ENCODE measurements at places on chromosomes 13 and 19. TPM values are rescaled to one million over a fixed set of nuclear protein-coding genes. Genes with fewer than 3 reads are reported as not detected.

Gene FUT3
- 0.49 TPM for total RNA-seq

Gene ZNF415
- total RNA-seq, result 13.1 TPM

Gene KLK12
- total RNA-seq, result not detected

Gene FGF22
- 0.38 TPM for total RNA-seq

Gene SLC27A1
- total RNA-seq, result 26.0 TPM

Gene EDDM13
- not detected for total RNA-seq

Gene TMEM255B
- total RNA-seq, result 1.7 TPM

DNA sequence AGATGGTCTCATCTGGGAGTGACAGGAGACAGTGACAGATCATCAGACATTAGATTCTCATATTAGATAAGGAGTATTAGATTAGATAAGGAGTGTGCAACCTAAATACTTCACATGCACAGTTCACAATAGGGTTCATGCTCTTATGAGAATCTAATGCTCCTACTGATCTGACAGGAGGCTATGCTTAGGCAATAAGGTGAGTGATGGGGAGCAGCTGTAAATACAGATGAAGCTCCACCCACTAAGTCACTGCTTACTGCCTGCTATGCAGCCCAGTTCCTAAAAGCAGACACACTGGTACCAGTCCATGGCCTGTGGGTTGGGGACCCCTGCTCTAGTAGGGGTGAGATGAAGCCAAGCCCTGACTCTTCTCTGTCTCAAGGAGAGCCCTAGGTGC, 10.0 kb upstream of the IGFL3 start:
- no peak overlapping the region for H3K27ac ChIP-seq
- peaks cover 22% of the 10 kb centered on the region for H3K4me1 ChIP-seq
- H3K36me3 ChIP-seq, result peaks cover 16% of the 10 kb centered on the region
- no peaks in the 10 kb centered on the region for H3K27me3 ChIP-seq
- no peak for DNase-seq

DNA sequence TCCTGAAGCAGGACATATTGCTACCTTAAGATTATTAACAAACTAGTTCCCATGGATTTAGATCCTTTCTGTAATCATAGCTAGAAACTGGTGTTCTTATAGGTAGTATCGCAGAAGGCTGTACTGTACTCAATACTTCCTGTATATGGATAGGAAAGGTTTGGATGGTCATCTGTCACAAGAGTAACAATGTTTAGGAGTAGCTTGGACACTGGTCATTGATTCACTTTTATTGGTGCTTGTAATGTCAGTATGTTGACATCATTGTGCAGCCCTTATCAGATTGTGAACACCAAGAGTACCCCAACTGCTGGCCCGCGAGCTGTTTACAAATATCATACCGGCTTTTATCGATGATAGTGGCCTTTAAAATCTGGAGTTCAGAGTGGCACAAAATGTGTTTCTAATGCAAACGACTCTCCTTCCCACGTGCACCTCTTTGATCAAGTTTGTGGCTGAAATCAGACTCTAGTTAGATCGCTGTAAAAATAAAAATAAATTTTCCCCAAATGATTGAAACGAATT, 605 bp upstream of the CDK8 start:
- H3K4me3 ChIP-seq, result peak overlapping the region; percentile 92
- H3K27me3 ChIP-seq, result no peaks in the 10 kb centered on the region
- peaks cover 34% of the 10 kb centered on the region for H3K4me1 ChIP-seq
- no peaks in the 10 kb centered on the region for H3K36me3 ChIP-seq
- H3K27ac ChIP-seq, result peak overlapping the region; percentile 94

GRCh38 chr13:21608961-21609360, 5.0 kb upstream of the MICU2 start:
- DNase-seq, result no peak
- H3K4me3 ChIP-seq, result no peak overlapping the region
- H3K27me3 ChIP-seq, result peaks cover 15% of the 10 kb centered on the region
- H3K36me3 ChIP-seq, result no peaks in the 10 kb centered on the region
- peaks cover 5% of the 10 kb centered on the region for H3K4me1 ChIP-seq

GRCh38 chr13:111413407-111414187, 93.2 kb downstream of the TEX29 start:
- H3K36me3 ChIP-seq, result no peaks in the 10 kb centered on the region
- no peak overlapping the region for H3K27ac ChIP-seq
- H3K4me1 ChIP-seq, result no peaks in the 10 kb centered on the region

DNA sequence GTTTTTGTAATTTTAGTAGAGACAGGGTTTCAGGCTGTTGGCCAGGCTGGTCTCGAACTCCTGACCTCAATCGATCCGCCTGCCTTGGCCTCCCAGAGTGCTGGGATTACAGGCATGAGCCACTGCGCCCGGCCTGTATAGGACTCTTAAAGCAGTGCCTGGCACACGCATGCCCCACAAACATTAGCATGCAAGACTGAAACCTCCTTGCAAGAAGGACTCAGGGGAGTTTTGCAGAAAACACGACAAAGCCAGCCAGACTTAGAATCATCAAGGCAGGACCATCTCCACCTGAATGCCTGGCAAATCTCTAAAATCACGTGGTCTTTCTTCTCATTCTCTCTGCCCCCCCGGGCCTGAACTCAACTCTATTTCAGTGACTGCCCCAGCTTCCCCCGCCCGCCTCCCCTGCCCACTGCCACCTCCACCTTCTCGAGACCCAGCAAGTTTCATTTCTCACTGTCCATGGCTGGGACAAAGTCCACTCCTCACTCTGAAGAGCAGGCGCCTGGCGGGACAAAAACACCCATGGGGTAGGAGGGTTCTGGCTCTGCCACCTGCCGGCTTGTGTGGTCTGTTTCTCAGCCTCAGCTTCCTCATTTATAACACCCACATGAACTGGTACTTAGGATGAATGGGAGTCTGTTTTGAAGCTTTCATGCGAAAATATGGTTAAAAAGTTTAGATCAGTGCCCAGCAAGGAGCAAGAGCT, 2.4 kb downstream of the TICAM1 start:
- H3K36me3 ChIP-seq, result no peaks in the 10 kb centered on the region
- H3K27ac ChIP-seq, result no peak overlapping the region
- peak overlapping the region; percentile 9 for H3K4me3 ChIP-seq
- H3K27me3 ChIP-seq, result no peaks in the 10 kb centered on the region
- no peak for DNase-seq
- H3K4me1 ChIP-seq, result peaks cover 8% of the 10 kb centered on the region

- no peak for DNase-seq
- peaks cover 31% of the 10 kb centered on the region for H3K36me3 ChIP-seq
- H3K4me1 ChIP-seq, result no peaks in the 10 kb centered on the region
- H3K4me3 ChIP-seq, result no peak overlapping the region
- H3K27me3 ChIP-seq, result peaks cover 2% of the 10 kb centered on the region
Observed at GRCh38 chr13:25616674-25617073, 244.9 kb downstream of the ATP8A2 start.

GRCh38 chr19:30065680-30066606, 123.9 kb downstream of the URI1 start:
- no peak overlapping the region for H3K4me3 ChIP-seq
- no peaks in the 10 kb centered on the region for H3K27me3 ChIP-seq
- no peak for DNase-seq
- peaks cover 6% of the 10 kb centered on the region for H3K4me1 ChIP-seq
- H3K27ac ChIP-seq, result no peak overlapping the region

GRCh38 chr13:75395901-75396300, 86.1 kb downstream of the TBC1D4 start:
- no peak for DNase-seq
- no peak overlapping the region for H3K27ac ChIP-seq
- H3K4me1 ChIP-seq, result peaks cover 3% of the 10 kb centered on the region
- H3K27me3 ChIP-seq, result no peaks in the 10 kb centered on the region
- no peak overlapping the region for H3K4me3 ChIP-seq

DNA sequence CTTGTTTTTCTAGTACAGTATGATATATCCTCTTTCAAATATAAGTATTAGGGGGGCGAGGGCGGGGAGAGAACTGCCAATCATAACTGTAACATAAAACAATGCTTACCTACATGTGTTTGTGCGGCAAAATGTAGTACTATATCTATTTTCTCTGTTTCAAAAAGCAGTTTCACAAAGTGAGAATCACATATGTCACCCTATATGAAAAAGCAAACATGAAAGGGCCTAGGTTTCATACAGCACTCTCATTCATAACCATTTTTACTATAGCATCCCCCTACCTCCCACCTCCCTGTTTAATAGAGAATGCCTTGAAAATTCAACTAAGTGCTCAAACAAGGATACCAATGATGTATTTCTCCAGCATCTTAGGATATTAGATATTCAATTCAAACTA, 5.2 kb downstream of the TGDS start:
- peaks cover 17% of the 10 kb centered on the region for H3K4me1 ChIP-seq
- peaks cover 19% of the 10 kb centered on the region for H3K36me3 ChIP-seq
- H3K4me3 ChIP-seq, result no peak overlapping the region
- no peaks in the 10 kb centered on the region for H3K27me3 ChIP-seq

- peaks cover 10% of the 10 kb centered on the region for H3K36me3 ChIP-seq
- peak overlapping the region; percentile 97 for H3K4me3 ChIP-seq
- no peak for DNase-seq
- H3K27me3 ChIP-seq, result no peaks in the 10 kb centered on the region
- H3K4me1 ChIP-seq, result peaks cover 27% of the 10 kb centered on the region
- H3K27ac ChIP-seq, result peak overlapping the region; percentile 87
Observed at GRCh38 chr19:12723381-12723640, 421 bp downstream of the TNPO2 start.

- peak within 1 kb of the TSS; percentile 91 for H3K27ac ChIP-seq
- H3K4me1 ChIP-seq, result peaks cover 9% of the 10 kb centered on the region
- H3K27me3 ChIP-seq, result no peaks in the 10 kb centered on the region
- H3K4me3 ChIP-seq, result peak within 1 kb of the TSS; percentile 95
- DNase-seq, result peak; percentile 61
- peaks cover 44% of the 10 kb centered on the region for H3K36me3 ChIP-seq
Observed at GRCh38 chr19:53254411-53255341, at the start of gene ZNF677. Gene ZNF677 (minus strand): TSS chr19:53254873. CDS start chr19:53251550, 3,323 bp downstream.

- H3K27me3 ChIP-seq, result peaks cover 3% of the 10 kb centered on the region
- peak overlapping the region; percentile 73 for H3K4me3 ChIP-seq
- peaks cover 8% of the 10 kb centered on the region for H3K4me1 ChIP-seq
- peaks cover 24% of the 10 kb centered on the region for H3K36me3 ChIP-seq
Observed at GRCh38 chr19:48290401-48290770, 20.5 kb downstream of the ZNF114 start.

GRCh38 chr13:36061054-36061453, 70.1 kb downstream of the DCLK1 start:
- H3K4me1 ChIP-seq, result peaks cover 62% of the 10 kb centered on the region
- no peak for DNase-seq
- H3K4me3 ChIP-seq, result no peak overlapping the region
- no peaks in the 10 kb centered on the region for H3K36me3 ChIP-seq

DNA sequence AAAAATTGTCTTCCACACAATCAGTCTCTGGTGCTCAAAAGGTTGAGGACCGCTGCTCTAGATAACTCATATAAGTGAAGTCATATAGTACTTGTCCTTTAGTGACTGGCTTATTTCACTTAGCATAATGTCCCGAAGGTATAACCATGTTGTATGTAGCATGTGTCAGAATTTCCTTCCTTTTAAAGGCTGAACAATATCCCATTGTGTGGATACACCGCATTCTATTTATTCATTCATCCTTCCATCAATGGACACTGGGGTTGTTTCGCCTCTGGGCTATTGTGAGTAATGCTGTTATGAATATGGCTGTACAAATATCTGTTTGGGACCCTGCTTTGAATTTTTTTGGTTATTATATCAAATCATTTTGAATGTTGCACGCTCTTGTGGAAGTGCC, 4.6 kb upstream of the LYPD5 start:
- H3K4me3 ChIP-seq, result no peak overlapping the region
- DNase-seq, result no peak
- no peaks in the 10 kb centered on the region for H3K36me3 ChIP-seq
- H3K27ac ChIP-seq, result no peak overlapping the region
- H3K27me3 ChIP-seq, result peaks cover 60% of the 10 kb centered on the region

DNA sequence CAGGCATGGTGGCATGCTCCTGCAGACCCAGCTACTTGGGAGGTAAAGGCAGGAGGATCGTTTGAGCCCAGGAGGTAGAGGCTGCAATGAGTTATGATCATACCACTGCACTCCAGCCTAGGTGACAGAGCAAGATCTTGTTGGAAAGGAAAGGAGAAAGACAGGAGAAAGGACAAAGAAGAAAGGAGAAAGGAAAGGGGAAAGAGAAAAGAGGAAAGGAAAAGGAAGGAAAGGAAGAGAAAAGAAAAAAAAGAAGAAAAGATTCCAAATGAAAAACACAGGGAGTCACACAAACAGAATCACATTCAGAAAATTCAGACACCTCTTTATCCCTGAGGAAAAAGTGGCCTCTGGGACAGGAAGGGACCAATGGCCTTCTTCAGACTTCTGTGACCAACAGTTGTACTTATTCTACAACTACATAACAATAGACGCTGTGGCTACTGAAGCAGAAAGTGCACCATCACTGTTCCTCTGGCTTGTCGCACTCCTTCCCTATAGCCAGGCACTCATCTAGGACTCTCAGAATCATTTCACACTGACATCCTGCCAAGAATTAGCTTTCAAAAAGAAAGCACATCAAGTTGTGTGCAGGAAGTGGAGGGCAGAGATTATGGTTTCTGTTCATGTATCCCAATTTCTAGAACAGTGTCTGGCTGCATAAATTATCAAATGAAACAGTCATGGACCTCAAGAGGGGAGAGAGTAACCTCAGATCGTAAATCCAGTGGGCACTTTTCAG, 5.9 kb downstream of the MTMR6 start:
- no peak overlapping the region for H3K27ac ChIP-seq
- no peak for DNase-seq
- H3K36me3 ChIP-seq, result peaks cover 6% of the 10 kb centered on the region
- no peaks in the 10 kb centered on the region for H3K27me3 ChIP-seq
- H3K4me1 ChIP-seq, result peaks cover 24% of the 10 kb centered on the region
- no peak overlapping the region for H3K4me3 ChIP-seq

GRCh38 chr19:18499055-18499775, 22.7 kb downstream of the ELL start:
- H3K27ac ChIP-seq, result no peak overlapping the region
- no peaks in the 10 kb centered on the region for H3K36me3 ChIP-seq
- no peak for DNase-seq
- no peak overlapping the region for H3K4me3 ChIP-seq

All from mesothelial cell of epicardium (in vitro differentiated cells).